ENCODE measurements at places on chromosomes 11 and 22. TPM values are rescaled to one million over a fixed set of nuclear protein-coding genes. Genes with fewer than 3 reads are reported as not detected.

Gene ZPR1
- total RNA-seq = 106 TPM

Gene PITPNB
- 148 TPM for total RNA-seq

Gene CCND1
- total RNA-seq = 17.2 TPM

Gene ARHGAP8
- total RNA-seq = 0.36 TPM

GRCh38 chr11:35792148-35792845, 129.7 kb downstream of the TRIM44 start:
- H3K36me3 ChIP-seq = no peaks in the 10 kb centered on the region
- peaks cover 2% of the 10 kb centered on the region for H3K4me1 ChIP-seq
- DNase-seq = no peak
- no peak overlapping the region for H3K4me3 ChIP-seq

- no peak for DNase-seq
- no peaks in the 10 kb centered on the region for H3K4me1 ChIP-seq
- H3K36me3 ChIP-seq = no peaks in the 10 kb centered on the region
- no peak overlapping the region for H3K4me3 ChIP-seq
- H3K27ac ChIP-seq = no peak overlapping the region
Measured at GRCh38 chr22:30861131-30861530, 107.4 kb downstream of the MORC2 start.

DNA sequence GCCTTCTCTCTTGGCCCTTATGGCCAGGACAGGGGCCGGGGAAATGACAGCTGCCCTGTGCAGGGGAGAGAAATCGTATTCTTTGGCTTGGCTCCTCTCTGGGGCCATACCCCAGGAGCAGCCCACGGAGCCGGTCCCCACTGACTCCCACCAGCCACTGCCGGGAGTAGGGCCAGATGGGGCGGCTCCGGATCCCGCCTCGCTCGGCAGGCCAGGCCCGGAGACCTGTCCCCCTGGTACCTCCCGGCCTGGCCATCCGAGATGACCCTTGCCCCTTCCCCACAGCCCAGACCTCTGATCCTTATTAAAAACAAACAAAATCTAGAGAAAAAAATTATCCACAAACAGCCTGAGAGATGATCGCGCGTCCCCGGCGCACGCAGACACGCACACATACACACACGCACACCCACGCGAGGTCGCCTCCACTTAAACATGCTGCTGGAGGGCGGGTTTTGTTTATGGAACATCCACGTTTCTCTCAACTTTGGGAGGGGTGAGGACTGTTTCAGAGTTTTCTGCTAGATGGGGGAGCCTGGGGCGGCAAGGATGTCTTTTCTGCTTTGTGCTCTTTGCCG, 59.1 kb downstream of the IGLL1 start:
- H3K4me3 ChIP-seq = peak overlapping the region; percentile 56
- H3K4me1 ChIP-seq = peaks cover 2% of the 10 kb centered on the region
- DNase-seq = no peak

All from activated CD4-positive, alpha-beta T cell treated with anti-CD3 and anti-CD28 coated beads, Interleukin-2, amount 10 ng/mL, durations not matched to agents 24 days and 14 days (primary cell).